Epithelial cell of prostate (primary cell): ENCODE measurements at places on chromosomes 7 and 10.
A peak's percentile ranks its signal among the peaks of the same experiment; 100 is the strongest.

- DNase-seq: no peak
Observed at GRCh38 chr10:77716458-77717317, 79.1 kb upstream of the KCNMA1 start.

DNA sequence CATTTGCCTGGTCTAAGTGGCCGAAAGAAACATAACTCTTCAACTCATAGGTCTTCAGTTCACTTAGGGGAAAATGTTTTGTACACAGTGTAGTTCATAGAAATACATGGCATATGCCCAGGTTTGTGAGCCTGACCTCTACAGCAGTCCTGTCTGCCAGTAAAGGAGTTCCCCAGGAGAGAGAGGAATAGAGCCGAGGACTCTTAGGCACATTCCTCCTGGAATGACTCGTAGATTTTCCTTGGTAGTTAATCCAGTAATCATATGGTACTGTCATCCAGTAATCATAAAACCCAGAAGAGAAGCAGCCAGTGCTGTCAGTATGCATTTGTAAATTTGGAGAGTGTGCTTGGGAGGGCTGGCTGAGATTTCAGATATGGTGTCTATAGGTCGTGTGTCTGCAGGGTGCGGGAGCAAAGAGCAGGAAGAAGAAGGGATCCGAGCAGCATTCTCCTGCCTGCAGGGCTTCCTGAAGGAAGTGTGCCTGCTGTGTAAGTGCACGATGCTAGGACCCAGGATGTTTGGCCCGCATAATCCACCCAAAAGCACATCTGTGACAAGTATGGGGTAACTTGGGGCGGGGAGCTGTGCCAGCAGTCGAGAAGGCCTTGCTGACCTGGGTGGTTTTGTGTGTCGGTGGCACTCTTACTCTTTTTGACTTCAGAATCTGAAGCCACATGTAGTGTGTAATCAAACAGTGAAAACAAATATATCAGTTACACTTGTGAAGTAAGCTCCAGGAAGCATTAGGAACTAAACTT lies 13.9 kb downstream of the EIF4H start:
- DNase-seq: no peak

DNA sequence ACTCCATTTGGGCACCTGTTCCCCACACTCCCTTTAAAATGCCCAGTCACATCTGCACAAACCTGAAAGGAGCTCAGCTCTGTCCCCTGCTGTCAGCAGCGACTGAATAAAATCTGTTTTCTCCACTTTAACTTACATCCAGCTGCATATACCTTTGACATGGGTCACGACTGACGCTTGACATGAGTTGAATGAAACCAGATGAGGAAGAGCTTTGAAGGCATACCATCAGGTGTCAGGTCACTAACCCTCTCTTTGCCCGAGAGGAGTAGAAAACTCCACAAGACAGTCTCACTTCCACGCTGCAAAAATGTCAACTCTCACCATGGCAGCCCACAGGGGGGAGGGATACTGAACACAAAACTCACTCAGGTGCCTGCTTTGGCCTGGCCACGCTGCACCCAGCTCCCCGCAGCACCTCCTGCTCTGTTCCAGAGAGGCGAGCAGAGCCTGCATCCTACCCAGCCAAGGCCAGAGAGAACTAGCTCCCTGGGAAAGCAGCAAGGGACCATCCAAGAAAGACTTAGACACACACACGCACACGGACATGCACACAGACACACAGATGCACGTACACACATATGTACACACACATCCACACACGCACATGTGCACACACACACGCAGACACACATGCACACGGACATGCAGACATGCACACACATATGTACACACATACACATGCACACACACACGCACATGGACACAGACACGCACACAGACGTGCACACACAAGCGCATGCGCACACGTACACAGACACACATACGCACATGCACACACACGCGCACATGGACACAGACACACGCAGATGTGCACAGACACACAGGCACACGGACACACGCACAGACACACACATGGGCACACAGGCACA lies 191.0 kb downstream of the MAD1L1 start:
- DNase-seq: no peak

GRCh38 chr10:62384057-62384446 lies 9.9 kb downstream of the ZNF365 start:
- peak; percentile 99 for DNase-seq

DNA sequence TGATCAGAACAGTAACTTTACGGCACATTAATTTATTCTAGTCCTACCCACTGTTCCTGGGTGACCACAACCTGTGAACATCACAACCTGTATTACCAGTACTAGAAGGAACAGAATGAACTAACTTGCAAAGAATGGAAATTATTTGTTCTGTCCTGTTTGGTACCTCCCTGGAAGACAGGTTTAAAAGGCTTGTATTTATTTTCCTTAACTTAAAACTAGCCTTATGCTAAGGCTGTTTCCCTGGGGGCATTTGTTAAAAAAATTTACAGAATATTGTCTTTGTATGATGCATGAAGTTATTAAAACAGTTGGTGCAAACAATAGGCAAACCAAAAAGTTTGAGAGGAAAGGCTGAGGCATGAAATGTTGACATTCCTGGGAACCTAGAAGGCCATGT lies 132.7 kb downstream of the DNAJC1 start:
- DNase-seq: peak; percentile 53

DNA sequence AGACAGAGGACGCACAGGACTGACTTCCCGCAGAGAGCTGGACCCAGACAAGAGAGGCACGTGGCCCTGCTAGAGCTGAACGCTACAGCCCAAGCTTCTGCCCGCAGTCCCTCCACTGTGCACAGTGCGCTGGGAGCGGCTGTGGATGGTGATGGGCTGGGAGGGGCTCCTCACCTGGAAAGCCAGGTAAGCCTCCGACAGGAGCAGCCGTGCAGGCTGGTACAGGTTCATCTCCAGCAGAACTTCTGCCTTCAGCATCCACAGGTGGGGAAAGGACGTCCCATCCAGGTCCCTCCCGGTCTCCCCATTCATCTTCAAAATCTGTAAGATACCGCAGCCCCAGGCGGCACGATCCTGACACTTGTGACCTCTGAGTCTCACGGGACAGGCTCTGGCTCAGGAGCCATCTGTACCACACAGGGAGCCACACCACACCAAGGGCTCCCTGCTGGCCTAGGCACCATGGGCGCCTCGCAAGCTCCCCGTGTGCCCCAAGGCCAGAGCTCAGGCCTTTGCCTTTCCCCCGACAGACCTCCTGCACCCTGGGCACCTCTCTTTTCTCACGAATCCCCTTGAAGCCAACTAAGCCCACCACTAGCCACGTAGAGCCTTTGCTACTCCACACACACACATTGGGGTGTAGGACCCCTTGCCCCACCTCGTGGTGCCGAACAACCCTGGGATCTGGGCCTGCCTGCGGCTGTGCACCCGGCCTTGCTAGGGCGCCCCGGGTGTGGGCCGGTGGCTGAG lies 76.3 kb downstream of the CFAP46 start:
- DNase-seq: no peak

DNA sequence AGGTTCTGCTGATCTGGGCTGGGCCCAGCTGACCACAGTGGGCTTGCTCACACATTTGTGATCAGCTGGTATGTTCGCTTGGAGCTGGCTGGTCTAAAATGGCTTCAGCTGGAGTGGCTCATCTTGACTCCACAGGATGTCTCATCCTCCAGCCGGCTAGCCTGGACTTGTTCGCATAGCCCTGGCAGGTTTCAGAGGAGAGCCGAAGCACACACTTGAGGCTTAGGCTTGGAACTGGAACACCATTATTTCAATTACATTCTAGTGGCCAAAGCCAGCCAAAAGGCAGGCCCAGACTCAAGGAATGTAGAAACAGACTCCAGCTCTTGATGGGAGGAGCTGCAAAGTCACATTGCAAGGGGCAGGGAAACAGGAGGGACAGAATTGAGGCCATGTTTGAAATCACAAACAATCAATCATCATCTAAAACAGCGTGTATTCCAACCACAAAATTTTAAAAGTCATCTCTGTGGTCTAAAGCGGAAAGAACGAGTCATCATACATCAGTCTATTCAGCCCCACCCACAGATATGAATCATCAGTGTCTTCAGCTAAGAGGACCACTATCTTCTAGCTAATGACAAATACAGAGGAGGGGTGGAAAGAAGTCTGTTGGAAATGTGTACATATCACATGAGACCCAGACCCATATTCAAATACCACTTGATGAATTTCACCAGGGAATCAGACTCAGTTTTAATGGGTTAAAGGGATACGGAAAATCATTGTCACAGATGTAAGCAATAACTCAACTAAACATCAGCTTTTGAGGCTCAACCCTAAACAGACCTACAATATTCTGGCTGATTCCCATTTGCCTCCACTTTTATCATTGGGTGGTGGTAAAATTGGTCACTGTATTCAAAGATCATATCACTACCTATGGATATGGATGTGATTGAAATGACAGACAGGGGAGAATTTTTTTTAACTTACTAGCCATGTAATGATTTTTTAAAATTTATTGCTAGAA lies 139.0 kb upstream of the MKLN1 start:
- DNase-seq: peak; percentile 97

GRCh38 chr10:50431133-50431532 lies 179.8 kb upstream of the ASAH2 start:
- no peak for DNase-seq

GRCh38 chr7:636396-636795 lies 90.1 kb upstream of the DNAAF5 start:
- no peak for DNase-seq

GRCh38 chr7:91293840-91294239 lies 29.6 kb downstream of the FZD1 start:
- DNase-seq: peak; percentile 31

DNA sequence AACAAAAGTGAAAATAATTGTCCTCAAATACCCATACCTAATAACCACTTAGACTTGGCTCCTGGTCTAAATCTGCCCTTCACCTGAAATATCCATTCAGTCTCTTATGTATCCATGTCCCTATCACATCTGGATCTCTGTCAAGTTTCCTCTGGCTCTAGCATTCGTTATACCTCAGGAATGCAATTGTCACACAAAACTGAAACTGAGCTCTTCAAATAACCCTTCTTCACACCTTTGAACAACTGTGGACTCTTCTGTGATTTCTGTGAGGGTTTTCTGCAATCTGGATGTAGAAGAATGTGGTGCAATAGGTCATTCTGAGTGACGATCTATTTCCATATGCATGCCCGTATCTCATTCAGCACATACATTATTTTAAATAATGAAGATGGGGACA lies 53.5 kb upstream of the FGL2 start:
- no peak for DNase-seq

- peak; percentile 20 for DNase-seq
Observed at GRCh38 chr7:46383605-46384004, 462.5 kb upstream of the IGFBP3 start.

GRCh38 chr7:76225379-76225778 lies 23.7 kb downstream of the SRRM3 start:
- no peak for DNase-seq

- DNase-seq: no peak
Observed at GRCh38 chr7:84043661-84044191, 150.9 kb downstream of the SEMA3A start.

GRCh38 chr10:7512487-7512886 lies 101.7 kb upstream of the SFMBT2 start:
- DNase-seq: no peak

DNA sequence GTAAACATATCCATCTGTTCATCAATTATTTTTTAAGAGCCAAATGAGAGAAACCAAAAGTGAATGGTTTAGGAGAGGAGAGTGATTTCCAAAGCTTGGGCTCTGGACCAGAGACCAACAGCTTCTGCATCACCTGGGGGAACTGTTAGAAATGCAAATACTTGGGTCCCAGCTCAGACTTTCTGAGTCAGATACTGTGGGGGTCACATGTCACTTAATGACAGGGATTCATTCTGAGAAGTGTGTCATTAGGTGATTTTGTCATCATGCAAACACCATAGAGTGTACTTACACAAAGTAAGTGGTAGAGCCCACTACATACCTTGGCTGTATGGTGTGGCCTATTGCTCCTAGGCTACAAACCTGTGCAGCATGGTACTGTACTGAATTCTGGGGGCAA lies 128.5 kb upstream of the PRR15 start:
- DNase-seq: no peak

DNA sequence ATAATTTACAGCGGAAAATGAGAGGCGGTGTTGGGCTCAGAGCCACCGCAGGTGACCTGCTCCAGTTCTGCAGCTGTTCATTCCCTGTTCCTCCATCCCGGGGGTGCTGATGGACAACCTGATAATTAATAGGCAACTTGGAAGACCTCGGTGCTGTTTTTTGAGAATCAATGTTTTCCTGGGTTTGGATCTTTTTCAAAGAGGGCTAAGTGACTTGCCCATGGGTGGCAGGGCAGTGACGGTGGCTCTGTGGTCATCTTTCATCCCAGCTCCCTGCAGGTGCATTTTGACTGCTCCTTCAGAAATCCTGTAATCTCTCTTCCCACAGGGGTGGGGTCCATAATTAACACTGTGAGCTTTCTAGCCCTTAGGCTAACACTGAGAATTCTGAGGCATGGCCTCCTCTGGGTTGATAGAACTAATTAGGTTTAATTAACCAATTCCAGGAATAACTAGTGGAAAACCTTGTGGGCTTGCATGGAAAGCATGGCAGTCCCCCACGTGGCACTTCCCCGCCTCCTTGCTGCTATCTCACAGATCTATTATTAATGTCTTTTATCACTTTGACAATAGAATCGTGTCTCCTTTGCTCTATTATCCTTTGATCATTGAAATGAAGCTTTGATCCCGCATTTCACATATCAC lies 217.9 kb downstream of the GLRX3 start:
- no peak for DNase-seq

DNA sequence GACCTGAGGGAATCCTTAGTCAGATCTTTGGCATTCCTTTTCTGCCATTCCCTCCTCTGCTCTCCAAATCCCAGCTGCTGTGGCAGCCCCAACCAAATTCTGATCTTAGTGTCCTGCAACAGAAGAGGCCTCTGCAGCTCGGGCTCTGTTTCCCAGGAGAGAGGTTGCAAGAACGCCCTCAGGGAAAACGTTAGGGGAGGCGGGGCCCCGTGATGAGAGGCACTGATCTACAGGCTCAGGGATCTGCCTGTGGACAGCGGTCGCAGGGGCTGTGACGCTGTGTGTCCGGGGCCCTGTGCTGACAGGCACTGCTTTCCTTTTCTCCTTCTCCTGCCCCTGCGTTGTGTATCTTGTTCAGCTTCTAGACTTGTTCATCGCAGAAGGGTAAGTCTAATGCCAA lies 57.3 kb upstream of the DPYSL4 start:
- no peak for DNase-seq
